ENCODE measurements at places on chromosomes 6 and 20.

DNA sequence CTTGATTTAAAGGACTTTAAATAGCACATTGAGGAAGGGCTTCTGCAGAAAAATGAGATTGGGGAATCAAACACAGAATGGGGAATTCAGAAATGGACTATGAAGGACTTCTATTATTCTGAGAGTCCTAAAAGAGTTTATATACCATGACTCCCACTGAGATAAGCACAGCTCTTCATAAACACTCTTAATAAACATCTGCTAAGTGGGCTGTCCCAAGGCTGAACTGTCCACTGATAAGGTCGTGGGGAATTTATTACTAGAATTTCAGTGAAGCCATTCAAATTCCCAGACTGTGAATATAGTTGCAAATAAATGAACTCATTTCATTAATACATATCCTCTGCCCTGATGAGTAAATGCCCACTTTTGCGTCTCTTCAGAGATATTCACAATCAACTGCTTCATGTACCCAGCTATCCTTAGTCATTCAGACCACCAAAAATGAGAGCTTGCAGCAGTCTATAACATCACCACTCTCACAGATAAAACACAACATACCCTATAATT is 468.2 kb upstream of the RUNX2 start:
- DNase-seq = no peak

DNA sequence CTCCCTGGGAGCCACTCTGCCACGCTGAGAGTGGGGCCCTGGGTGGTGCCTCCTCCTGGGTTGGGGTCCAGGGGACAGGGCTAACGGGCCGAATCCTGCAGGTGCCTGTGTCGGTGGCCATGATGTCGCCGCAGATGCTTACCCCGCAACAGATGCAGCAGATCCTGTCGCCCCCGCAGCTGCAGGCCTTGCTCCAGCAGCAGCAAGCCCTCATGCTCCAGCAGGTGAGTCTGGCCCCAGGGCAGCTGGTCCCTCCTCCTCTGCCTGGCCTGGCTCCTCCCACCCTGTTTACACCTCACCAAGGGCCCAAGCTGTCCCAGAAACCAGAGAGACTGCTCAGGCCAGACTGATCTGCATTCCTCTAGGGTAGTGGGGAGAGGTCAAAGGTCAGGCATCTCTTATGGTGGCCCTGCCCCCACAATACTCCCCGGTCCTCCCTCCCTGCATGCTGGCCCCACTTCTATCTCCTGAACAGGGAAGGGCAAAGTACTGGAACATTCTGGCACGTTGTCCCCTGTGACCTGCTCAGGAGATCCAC is 38.6 kb downstream of the FOXP4 start:
- DNase-seq = no peak

DNA sequence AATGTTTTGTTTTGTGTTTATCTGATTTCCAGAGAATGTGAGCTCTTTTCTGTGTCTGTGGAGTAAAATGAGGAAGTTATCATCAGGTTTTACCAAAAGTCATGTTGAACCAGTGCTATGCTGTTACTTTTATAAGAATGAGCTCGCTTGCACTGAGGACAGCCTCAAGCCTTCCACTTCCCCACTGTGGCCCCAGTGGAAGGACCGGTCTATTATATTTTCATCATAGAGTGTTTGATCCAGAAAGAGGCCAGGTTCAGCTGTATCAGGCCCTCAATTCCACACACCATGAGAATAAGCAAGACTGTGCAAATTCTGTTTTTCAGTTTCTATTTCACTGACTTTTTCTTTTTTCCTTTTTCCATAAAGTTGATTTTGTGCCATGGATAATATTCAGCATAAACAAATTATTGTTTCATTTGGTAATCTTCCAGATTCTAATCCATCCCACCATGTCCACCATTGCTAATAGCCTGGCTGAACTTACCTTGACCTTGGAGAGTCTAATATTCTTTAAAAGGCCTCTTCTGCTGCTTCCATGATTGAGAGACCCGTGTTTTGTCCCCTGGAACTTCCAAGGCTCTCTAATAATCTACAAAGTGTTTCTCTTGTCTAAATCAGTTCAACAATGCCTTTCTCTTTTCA is 286.2 kb downstream of the THBS2 start:
- DNase-seq = peak; percentile 70

DNA sequence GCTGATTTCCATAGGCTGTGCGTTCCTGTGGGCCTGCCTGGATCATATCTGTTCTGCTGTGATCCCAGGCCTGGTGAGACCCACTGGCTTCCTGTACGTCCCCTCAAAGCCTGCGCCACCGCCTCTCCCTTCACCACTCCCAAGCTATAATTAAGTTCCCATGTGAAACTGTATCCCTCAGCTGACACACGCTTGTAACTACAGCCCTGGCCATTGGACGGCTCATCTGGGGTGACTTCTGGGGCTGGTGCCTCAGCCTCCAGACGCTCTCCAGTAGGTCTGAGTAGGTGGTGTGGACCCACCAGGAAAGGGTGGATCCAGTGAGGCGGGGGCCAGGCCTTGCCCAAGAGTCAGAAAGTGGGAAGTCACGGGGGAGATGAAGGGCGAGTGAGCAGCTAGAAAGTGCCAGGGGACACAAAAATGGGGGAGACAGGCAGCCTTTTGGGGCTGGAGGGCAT is 21.0 kb downstream of the PPARD start:
- DNase-seq = peak; percentile 74

- DNase-seq = peak; percentile 28
Measured at GRCh38 chr6:26342106-26343004, 22.6 kb upstream of the BTN3A2 start.

- DNase-seq = no peak
Measured at GRCh38 chr6:96576221-96576620, 13.3 kb downstream of the FHL5 start.

GRCh38 chr6:18663011-18663410 is 275.9 kb downstream of the RNF144B start:
- DNase-seq = no peak

GRCh38 chr6:90268178-90268577 is 28.5 kb downstream of the BACH2 start:
- no peak for DNase-seq

DNA sequence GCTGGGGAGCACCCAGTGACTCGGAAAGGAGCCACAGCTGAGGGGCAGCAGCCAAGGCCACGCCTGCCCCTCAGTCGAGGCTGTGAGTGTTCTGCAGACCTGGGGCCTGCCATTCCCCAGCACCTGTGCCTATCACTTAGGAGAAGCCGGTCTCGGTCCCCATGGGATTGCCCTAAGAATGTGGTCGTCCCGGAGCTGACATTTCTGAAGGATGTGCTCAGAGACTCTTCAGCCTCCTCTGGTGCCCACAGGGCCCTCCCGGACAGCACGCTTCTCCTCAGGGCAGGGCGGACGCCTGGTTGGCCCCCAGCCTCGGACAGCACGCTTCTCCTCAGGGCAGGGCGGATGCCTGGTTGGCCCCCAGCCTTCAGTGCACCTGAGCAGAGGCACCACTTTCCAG is 223.9 kb downstream of the ERMARD start:
- DNase-seq = no peak

- no peak for DNase-seq
Measured at GRCh38 chr6:15673666-15674065, 10.8 kb upstream of the DTNBP1 start.

DNA sequence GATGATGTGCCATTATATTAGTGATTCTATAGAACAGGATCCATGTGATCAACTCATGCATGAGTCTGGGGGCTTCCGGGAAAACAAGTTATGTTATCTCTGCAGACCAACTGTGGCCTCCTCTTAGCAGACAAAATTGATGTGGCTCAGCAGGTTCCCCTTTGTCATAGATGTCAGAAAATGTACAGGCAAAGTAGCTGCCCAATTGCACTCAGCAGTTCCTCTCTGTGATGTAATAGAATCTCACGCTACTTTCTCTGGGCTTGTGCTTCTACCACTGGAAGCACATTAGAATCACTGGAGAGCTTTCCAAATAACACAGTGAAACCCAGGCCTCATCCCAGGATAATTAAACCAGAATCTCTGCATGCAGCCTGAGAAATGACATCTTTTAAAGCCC is 253.1 kb downstream of the SLC24A3 start:
- no peak for DNase-seq

GRCh38 chr6:138432063-138432356 is 28.0 kb downstream of the HEBP2 start:
- DNase-seq = no peak

DNA sequence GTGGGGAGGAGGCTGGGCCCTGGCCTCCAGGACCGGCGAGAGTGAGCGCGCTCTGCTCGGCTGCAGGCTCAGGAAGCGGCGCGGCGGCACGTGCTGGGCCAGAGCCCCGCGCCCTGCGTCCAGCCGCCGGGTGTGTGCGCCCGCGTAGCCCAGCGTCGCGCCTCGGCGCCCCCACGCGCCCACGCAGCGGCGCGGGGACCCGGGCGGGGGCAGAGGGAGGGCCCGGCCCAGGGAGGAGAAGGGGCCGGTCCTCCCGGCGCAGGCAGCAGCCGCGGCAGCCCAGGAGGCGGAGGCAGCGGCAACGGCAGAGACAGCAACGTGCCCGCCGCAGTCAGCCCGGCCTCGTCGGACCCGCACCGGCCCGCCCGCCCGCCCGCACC is at the start of gene EYA2:
Gene EYA2 (plus strand): TSS at position 265 of the 380 bp plus-strand sequence. CDS start 95,168 bp downstream, outside the sequence.
- no peak for DNase-seq

DNA sequence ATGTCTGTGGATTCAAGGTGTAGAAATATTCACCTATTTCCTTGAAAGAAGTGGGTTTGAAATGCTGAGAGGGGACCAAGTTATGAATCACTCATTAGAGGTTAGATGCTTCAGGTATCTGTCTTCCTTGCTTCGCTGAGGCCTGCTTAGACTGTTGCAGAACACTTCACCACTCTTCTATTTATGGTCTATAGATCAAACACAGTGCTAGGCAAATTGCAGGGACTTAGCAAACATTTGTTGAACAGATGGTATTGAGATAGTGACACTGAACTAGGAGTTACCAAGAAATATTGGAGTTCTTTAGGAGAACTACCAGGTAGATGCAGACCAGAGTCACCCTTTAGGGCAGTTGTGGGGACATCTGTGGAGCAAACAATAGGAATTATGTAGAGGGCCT is 123.8 kb downstream of the RFPL4B start:
- DNase-seq = no peak

DNA sequence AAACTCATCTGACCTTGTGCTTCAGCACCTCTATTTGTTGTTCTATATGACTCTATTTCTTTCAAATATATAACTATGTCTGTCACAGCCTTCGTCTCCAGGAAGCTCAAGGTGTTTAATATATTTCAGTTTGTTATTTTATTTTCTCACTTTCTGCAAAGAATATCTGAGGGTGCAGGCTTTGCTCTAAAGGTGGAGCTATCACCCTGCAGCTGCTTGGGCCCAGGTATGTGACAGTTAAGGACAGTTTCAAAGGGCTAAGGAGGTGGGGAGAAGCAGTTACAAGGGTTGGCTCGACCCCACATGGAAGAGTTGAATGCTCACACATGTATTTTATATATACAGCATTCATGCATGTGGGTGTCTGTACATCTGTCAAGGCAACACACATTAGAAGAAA is 405.6 kb downstream of the BTBD9 start:
- no peak for DNase-seq

DNA sequence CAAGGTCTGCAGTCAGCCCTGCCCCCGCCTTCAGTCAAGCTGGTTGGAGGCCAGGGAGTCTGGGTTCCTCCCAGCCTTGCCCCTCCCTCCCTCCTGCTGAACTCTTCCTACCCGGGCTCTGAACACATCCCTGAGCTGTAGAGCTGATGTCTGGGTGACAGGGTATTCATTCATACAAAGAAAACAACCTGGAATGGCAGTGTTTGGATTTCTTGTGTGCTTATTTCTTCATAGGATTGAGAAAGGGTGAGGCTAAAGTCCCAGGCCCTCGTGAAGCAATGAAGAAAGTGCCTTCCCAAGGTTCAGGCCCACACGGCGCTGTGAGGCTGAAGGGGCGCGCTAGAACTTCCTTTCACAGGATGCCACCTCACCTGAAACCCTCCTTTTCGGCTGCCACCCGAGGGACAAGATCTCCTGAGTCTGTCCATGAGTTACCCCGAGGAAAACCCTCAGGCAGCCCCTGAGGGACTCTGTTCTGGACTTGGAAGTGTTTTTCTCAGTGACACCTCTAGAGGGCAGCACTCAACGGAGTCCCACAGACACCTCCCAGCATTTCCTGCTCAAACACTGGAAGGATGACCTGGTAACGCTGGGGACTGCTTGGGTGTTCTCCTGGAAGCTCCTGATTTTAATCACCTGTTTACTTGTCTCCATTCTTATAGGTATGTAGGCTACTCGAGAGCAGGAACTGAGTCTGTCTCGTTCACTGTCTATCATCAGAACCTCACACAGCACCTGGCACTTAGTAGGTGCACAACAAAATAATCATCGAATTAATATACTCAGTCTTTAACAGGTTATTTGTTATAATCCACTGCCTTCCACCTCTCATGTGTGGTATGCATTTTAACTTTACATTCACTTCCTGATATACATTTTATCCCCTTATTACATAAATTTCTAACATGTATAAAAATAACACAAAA is 11.8 kb upstream of the GSTA1 start:
- DNase-seq = peak; percentile 61

GRCh38 chr20:47358672-47359529 is 2.4 kb upstream of the ZMYND8 start:
- peak; percentile 93 for DNase-seq

GRCh38 chr6:89008001-89008814 is 44.8 kb upstream of the RNGTT start:
- DNase-seq = no peak

GRCh38 chr6:120228297-120228696 is 878.7 kb upstream of the MAN1A1 start:
- no peak for DNase-seq

DNA sequence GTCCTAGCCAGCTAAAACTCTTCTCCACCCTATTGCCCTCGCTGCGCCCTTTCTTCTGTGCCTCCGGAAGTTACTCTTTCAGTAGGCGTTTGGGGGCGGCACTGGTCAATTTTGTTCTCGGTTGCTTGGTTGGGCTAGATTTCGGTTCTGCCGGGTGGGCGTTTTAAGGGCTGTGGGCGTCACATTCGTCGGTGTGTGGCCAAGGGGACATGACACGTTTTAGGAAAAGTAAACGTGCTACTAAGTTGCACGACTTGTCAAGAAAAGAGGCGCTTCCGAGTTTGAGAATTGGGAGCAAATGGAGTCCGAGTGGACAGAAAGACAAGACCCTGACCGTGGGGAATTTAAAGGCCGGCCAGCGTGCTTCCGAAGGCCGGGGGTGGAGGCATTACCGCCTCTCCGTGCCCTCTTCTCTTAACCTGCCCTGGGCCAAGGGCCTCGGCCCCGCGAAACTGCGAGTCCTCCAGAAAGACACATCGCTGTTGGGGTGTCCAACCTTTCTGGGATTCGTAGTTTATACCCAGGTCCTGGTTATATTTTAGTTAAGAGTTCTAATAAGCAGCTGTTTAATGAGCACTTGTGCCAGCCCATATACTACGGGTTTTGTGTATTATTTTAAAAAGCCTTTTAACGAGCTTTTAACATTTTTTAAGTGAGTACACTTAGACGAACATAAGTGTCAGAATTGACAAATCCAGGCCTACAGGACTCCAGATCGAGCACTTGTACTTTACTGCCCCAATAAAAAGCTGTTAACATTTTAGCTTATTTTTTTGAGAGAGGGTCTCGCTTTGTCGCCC is 664 bp upstream of the BAG6 start:
- DNase-seq = peak; percentile 88

GRCh38 chr20:3204124-3204794 is at the start of gene DDRGK1:
TSS of gene DDRGK1 (minus strand) at chr20:3204682. CDS start at chr20:3204627, 55 bp downstream.
- peak; percentile 64 for DNase-seq

GRCh38 chr6:2718334-2719092 is 32.2 kb downstream of the MYLK4 start:
- DNase-seq = peak; percentile 39
